ENCODE measurements at places on chromosomes 12 and 14.

DNA sequence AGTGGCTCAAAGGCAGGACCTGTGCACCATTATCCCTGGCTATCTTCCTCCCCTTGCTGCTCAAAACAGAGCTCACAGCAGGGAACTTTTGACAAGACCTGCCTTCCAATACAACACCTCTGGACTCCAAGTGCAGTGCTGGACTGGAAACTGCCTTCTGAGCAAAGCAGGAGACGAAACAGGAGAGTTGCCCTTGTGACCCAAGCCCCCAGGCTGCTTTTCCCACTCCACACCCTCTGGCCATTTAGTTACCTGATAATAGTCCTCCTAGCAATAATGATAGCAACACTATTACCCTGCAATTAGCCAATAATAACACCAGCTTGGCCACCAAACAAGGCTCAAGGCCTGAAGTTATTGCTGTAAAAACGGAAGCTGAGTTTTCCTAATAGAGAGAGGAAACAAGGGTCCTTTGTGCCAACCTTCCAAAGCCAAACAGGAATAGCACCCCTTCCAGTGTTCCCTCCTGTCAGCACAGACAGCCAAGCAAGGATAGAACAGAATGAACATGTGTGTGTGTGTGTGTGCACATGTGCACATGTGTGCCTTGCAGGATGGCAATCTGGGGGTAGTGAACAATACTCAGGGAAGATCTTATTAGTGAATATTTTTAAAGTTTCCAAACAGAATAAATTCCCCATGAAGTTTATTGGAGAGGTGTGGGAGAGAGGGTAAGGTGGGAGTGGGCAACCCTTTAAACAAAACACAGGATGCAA, 9.2 kb upstream of the KRT73 start:
- DNase-seq = no peak

DNA sequence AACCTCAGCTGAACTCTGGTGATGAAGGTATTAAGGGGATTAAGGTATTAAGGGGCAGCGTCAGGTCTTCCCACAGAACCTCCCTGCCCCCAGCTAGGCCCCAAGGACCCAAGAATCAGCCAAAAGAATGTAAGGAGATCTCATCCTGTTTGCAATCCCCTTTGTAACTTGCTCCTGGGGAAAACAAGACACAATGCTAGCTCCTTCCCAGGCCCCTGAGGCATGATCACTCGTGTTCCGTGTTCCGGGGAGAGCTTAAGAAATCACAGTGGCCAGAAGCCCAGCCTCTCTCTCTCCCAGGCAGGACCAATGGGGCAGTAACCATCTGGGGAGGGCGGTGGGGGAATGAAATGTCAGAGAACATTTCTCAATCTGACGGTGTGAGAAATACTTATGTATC, 33.2 kb downstream of the PIGH start:
- DNase-seq = no peak

GRCh38 chr14:36690311-36691040, 28.8 kb downstream of the PAX9 start:
- DNase-seq = no peak

DNA sequence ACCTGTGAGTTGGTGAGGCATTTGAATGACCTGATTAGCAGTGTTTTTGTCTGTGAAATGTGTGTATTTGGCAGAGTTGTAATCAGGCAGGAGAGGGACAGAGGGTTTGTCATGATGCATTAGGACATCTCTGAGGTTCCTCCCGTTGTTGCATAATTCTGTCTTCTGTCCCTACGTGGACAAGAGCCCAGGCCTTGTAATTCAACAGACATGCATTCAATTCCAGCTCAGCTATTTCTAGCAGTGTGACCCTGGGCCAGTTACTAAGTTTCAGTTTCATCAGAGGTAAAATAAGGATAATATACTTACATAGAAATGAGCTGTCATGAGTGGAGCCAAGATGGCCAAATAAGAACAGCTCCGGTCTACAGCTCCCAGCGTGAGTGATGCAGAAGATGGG, 208.6 kb downstream of the SLC38A4 start:
- DNase-seq = no peak

DNA sequence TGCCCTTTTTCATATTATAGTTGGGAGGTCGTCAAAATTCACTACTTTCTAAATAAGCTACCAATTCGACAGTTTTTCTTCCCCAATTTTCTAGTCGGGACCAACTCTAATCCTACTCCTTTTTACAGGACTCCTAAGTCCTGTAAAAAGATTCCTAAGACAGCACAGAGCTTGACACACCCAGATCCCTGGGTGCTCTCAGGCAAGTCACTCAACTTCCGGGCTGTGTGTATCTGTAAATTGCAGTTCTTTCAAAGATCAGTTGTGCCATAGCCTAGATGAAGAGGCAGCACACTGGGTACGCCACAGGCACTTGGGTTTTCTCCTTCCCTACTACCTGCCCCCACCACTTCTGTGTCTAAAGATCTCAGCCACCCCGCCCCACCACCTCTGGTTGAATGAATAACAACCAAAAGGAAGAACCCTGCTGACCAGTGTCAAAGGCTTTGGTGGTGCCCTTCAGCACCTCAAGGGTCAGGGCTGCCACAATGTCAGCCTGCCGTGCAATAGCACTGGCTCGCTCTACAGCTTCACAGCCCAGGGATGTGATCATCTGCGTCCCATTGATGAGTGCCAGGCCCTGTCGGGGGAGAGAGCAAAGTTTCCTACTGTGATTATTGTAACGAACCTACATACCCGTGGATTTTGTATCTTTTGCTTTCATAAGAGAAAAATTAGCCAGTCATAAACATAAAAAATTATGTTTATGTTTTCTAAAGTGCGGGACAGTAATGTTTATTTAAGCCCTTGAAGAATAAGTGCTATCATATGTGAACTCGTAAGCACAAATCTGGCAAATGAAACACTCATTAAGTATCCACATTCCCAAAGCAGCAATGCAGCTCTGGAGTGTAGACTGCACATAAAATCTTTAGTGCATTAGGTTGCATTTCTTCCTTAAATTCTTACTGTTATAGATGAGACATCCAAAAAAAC, 9.2 kb downstream of the HAL start:
- no peak for DNase-seq

- no peak for DNase-seq
These were observed 27.8 kb downstream of the KCNA5 start for GRCh38 chr12:5071496-5071895.

DNA sequence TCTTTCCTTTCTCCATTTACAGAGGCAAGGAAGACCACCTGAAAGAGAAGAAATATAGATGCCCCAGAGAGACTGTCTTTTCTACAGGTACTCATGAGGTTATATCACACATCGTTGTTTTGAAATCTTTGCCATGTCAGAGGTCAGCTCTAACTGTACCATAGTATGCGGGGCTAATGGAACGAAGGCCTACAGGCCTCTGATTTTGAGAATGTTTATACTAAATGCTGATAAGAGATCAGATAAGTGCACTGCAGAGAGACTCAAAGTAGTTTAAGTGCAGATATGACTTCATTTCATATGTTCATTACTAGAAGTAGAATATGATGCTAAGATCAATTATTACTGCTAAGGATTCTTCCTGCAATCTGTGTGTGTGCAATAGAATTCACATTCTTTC, 1005.0 kb downstream of the GALC start:
- DNase-seq = no peak

DNA sequence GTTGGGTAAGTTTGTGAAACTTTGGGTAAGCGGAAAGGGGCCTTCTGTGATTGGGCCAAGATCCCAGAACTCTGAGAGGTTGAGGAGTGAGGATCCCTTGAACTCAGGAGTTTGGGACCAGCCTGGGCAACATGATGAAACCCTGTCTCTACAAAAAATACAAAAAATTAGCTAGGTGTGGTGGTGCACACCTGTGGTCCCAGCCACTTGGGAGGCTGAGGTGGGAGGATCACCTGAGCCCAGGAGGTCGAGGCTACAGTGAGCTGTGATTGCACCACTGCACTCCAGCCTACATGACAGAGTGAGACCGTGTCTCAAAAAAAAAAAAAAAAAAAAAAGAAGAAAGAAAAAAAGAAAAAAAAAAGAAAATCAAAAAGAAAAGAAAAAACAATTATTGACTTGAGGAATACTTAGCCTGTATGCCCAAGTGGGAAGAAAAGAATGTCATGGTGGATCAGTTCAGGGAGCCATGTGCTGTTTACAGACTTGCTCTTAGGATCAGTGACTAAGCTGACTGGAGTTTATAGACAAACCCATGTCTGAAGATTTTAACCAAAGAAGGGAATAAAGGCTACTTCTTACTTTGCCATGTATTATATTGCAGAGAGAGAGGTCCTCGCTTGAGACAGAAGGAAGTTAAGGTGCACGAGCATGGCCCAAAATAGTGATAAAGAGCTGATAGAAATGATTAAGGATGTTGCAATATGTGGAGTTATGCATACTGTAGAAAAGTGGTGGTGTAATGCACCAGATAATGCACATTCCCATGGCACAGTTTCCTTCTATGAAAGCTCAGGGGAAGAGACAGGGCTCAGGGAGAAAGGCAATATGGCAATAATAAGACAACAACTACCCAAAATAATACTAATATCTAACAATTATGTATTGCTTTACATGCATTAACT, 881 bp downstream of the HSD17B6 start:
- DNase-seq = no peak

GRCh38 chr12:131067981-131068851, 114.5 kb downstream of the ADGRD1 start:
- no peak for DNase-seq

DNA sequence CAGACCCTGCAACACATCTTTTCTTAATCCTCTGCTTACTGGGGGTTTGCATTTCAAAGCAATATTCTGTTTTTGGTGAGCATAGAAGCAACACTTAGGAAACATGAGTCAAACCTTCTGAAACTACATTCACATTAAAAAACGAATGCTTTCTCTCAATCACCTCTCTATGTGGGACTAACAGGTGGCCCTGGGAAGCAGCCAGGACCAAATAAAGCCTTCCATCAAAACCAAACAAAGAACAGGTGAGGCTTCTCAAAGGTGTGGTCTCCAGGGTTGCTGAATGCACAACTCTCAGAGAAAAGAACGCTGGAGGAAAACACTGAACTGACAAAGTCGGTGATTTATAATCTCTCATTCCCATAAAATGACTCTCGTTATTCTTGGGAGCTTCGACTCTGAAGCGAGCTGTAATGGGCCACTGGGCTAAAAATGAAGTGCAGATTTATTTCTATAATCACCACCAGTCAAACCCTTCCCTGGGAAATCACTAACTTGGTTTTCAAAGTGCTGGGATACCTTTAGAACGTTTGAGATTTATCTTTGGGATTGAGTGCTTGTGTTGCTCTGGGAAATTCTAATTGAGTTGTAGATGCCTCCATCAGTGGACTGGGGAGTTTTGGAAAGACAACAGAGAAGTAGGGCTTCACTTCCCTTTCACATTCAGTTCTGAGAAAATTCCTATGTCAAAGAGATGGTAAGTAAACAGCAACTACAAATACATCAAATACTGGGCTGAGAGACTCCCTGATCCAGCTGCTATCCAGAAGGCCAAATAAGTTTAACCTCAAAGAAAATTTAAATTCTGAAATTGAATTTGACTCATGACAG, 262.0 kb upstream of the TMPO start:
- no peak for DNase-seq

- DNase-seq = no peak
These were observed 378.4 kb downstream of the CCDC91 start for GRCh38 chr12:28568704-28569103.

- peak; percentile 4 for DNase-seq
These were observed 46.7 kb downstream of the GXYLT1 start for GRCh38 chr12:42097971-42098370.

- peak; percentile 71 for DNase-seq
These were observed 51.6 kb downstream of the PLEKHG3 start for GRCh38 chr14:64755781-64756221.

GRCh38 chr12:334125-334524, 55.0 kb downstream of the KDM5A start:
- DNase-seq = no peak

DNA sequence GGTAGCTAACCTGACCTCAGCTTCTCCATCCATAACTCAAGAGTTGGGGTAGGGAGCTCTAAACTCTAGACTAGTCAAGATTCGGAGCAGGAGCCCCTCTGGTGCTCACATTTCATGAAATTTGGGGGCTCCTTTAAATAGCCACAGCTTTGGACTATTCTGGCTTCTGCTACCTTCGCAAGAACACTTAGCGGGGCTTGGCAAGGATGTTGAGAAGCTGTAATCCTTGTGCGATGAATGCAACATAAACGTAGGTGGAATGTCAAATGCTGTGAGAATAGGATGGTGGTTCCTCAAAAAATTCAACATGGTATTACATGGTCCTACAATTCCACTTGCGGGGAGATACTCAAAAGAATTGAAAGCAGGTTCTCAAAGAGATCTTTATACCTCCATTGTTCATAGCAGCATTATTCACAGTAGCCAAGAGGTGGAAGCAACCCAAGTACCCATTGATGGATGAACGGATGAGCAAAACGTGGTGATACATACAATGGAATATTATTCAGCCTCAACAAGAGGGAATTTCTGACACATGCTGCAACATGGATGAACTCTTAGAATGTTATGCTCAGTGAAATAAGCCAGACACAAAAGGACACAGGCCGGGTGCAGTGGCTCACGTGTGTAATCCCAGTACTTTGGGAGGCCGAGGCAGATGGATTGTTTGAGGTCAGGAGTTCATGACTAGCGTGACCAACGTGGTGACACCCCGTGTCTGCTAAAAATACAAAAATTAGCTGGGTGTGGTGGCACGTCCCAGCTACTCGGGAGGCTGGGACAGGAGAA, 73.8 kb downstream of the ACTN1 start:
- DNase-seq = no peak

DNA sequence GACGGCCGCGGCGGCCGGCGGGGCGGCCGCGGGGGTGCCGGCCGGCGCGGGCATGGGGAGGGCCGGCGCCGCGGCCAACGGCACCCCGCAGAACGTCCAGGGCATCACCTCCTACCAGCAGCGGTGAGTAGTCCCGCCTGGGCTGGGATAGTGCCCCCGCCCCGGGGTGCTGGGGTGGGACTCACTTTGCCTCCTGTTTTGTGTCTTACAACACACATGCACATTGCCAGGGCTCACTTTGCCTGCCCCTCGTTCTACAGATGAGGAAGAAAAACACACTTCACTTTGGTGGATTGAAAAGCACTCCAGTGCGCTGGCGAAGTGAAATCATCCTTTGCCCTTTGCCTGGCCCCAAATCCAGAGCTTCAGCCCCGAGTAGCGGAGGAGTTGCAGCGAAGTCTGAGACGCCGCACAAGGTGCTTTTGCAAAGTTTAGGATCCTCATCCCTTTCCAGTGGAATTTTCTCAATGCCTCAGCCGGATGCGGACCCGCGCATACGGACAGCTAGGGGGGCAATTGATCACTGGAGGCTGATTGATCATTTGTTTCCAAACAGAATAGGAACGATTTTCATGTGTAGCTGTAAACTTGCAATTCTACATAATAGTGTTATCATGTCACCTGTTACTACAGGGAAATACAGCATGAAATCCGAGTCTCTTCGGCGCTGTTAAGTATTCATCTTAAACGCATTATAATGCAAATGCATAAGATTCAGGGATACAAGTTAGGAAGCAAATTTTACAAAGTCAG, 3.6 kb upstream of the NPAS3 start:
- DNase-seq = no peak

GRCh38 chr12:133010657-133011297, 24.6 kb downstream of the ZNF26 start:
- DNase-seq = no peak

Measured in T follicular helper cell (primary cell).